ENCODE measurements at places on chromosomes 11 and 22. TPM values are rescaled to one million over a fixed set of nuclear protein-coding genes. Genes with fewer than 3 reads are reported as not detected.

The SLC22A12 gene
- not detected for total RNA-seq

The GRIA4 gene
- total RNA-seq: not detected

The NRIP3 gene
- 0.47 TPM for total RNA-seq

The BRSK2 gene
- total RNA-seq: not detected

The RCOR2 gene
- 0.55 TPM for total RNA-seq

The MS4A6E gene
- not detected for total RNA-seq

- H3K27me3 ChIP-seq: peaks cover 2% of the 10 kb centered on the region
- H3K4me3 ChIP-seq: no peak overlapping the region
- no peak for DNase-seq
- peaks cover 6% of the 10 kb centered on the region for H3K4me1 ChIP-seq
Measured at GRCh38 chr11:22688914-22689313, 22.5 kb downstream of the GAS2 start.

GRCh38 chr11:116073854-116074837 lies 569.9 kb upstream of the CADM1 start:
- H3K4me1 ChIP-seq: no peaks in the 10 kb centered on the region
- no peak overlapping the region for H3K27ac ChIP-seq
- H3K36me3 ChIP-seq: no peaks in the 10 kb centered on the region

GRCh38 chr11:126358763-126359160 lies 3.3 kb downstream of the ST3GAL4 start:
- DNase-seq: no peak
- no peak overlapping the region for H3K4me3 ChIP-seq
- peaks cover 6% of the 10 kb centered on the region for H3K36me3 ChIP-seq
- H3K4me1 ChIP-seq: peaks cover 21% of the 10 kb centered on the region

GRCh38 chr11:128621601-128622501 lies 34.5 kb upstream of the ETS1 start:
- H3K27ac ChIP-seq: no peak overlapping the region
- peaks cover 73% of the 10 kb centered on the region for H3K4me1 ChIP-seq
- DNase-seq: no peak
- no peak overlapping the region for H3K4me3 ChIP-seq

DNA sequence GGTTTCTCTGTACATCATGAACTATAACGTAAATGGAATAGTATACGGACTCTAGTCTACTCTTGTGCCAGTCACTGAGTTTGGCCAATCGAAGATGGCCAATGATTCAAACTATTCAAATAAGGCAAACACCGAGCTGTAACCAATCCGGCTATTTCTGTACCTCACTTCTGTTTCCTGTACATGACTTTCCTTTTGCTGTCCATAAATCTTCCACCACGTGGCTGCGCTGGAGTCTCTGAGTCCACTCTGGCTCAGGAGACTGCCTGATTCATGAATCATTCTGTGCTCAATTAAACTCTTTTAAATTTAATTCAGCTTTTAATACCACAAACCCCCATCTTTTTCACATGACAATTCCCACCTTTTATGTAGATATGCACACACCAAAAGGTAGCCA lies 1.5 kb upstream of the JAML start:
- peaks cover 14% of the 10 kb centered on the region for H3K4me1 ChIP-seq
- peaks cover 71% of the 10 kb centered on the region for H3K36me3 ChIP-seq
- no peak for DNase-seq
- H3K27me3 ChIP-seq: no peaks in the 10 kb centered on the region
- peak overlapping the region; percentile 65 for H3K4me3 ChIP-seq

GRCh38 chr11:126332221-126332711 lies 23.2 kb upstream of the ST3GAL4 start:
- peaks cover 21% of the 10 kb centered on the region for H3K36me3 ChIP-seq
- no peak overlapping the region for H3K4me3 ChIP-seq
- no peaks in the 10 kb centered on the region for H3K27me3 ChIP-seq
- DNase-seq: no peak
- H3K4me1 ChIP-seq: peaks cover 35% of the 10 kb centered on the region

DNA sequence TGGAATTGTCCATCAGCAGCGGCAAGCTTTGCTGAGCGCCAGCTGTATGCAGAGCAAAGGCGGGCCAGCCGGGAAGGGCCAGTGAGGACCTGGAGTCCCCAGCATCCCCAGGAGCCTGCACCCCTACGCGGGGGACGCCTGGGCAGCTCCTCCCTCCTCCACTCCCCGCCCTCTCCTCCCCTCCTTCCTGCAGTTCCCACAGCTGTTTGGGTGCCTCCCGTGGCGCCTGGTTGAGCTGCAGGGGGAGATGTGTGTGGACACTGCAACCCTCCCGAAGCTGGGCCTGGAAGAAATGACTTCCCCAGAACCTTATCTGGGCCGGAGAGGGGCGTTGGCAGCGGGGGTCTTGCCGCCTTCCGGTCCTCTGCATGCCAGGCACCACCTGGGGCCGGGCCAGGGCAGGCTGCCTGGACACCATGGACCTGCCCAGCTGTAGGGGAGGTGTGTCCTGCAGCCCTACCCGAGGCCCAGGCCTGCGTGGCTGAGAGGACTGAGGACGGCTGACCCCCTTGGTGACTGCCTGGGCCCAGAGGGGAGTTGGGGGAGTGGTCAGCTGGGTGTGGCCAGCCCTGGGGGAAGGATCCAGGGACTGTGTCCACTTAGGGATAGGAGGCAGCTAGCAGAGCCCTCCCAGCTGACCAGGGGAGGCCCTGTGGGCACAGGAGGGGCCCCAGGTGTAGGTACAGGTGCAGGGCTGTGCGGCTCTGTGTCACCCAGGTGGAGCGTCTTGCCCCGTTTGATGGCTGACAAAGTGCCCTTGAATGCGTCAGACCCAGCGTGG lies 16.8 kb upstream of the MUC6 start:
- peaks cover 2% of the 10 kb centered on the region for H3K4me1 ChIP-seq
- H3K27me3 ChIP-seq: no peaks in the 10 kb centered on the region
- H3K27ac ChIP-seq: no peak overlapping the region
- no peaks in the 10 kb centered on the region for H3K36me3 ChIP-seq

DNA sequence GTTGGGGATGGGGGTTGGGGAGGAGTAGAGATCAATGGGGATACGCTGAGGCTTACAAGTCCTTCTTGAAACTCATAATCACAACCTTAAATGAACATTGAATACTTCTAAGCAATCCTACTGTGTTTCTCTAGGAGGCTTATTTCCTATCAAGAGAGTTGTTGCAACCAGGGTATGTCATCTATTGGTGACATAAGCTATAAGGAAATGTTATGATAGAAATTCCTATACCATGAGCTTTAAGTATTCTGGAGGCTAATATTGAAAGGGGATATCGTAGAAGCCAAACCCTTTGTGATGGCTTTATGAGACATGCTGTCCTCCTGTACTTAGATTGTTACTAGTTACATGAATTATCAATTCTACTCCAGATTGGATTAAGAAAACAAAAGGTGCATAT lies 72.9 kb downstream of the DKK3 start:
- H3K27me3 ChIP-seq: no peaks in the 10 kb centered on the region
- H3K4me3 ChIP-seq: no peak overlapping the region
- peaks cover 44% of the 10 kb centered on the region for H3K36me3 ChIP-seq
- H3K27ac ChIP-seq: no peak overlapping the region
- no peaks in the 10 kb centered on the region for H3K4me1 ChIP-seq

DNA sequence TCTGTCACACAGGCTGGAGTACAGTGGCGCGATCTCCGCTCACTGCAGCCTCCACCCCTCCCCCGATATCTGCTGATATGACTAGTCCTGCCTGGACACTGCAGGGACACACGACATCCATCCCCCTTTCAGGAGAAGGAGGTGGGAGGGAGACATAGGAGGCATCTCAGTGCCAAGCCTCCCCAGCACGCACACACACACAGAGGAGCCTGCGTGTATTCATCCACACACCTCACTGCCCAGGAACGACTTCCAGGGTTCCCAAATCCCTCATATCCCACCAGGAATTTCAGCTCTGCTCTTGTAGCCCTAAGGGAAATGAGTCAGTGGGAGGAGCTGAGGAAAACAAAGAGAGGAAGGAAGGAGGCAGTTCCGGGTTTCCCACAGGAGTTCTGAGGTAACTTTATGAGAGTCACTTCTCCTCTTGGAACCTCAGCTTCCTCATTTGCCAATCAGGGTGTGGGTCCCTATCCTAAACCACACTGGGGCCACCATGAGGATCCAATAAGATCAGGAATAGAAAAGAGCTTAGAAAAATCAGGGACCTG lies 37.2 kb upstream of the ACER3 start:
- no peak for DNase-seq
- peaks cover 4% of the 10 kb centered on the region for H3K27me3 ChIP-seq
- H3K4me1 ChIP-seq: peaks cover 28% of the 10 kb centered on the region
- no peak overlapping the region for H3K27ac ChIP-seq
- peaks cover 3% of the 10 kb centered on the region for H3K36me3 ChIP-seq

DNA sequence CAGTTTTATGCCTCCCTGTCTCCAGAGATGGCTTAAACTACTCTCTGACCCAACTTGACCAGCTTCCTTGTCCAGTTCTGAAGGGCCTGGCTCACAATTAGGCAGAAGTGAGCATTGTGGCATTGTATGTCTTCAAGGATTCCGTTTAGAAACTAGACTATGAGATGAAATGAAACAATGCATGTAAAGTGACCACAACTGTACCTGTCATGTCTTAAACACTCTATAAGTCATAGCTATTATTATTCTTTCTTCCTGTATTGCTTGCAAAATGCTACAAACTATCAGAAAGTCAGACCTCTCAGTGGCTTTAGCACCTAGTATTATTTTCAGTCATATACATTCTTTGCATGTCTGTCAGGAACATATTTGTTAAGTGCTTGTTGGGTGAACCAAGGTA lies 127.9 kb upstream of the MTMR2 start:
- H3K27me3 ChIP-seq: no peaks in the 10 kb centered on the region
- H3K36me3 ChIP-seq: peaks cover 18% of the 10 kb centered on the region
- no peak overlapping the region for H3K4me3 ChIP-seq
- H3K4me1 ChIP-seq: peaks cover 38% of the 10 kb centered on the region
- H3K27ac ChIP-seq: no peak overlapping the region

- H3K27me3 ChIP-seq: peaks cover 4% of the 10 kb centered on the region
- no peak for DNase-seq
- no peak overlapping the region for H3K27ac ChIP-seq
- H3K4me1 ChIP-seq: peaks cover 6% of the 10 kb centered on the region
Measured at GRCh38 chr11:76918941-76919386, 58.2 kb downstream of the ACER3 start.

DNA sequence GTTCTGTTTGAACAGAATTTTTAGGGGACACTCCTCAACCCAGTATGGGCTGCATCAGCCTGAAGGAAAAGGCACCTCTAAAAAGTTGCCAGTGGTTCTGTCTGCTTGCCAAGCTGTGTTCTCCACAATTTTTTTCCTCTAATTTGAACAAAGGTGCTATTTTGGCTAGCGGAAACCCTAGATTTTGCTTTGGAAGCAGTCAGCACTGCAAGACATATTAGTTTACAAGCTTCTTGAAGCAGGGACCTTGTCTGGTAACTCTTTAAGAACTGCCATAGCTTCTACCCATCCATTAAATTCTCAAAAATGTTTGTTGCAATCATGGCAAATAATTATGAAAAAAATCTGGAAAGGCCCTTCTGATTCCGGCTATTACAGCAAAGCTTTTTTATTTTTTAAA lies 75.6 kb upstream of the HEPHL1 start:
- no peaks in the 10 kb centered on the region for H3K36me3 ChIP-seq
- no peak overlapping the region for H3K27ac ChIP-seq
- no peaks in the 10 kb centered on the region for H3K4me1 ChIP-seq

- no peak overlapping the region for H3K4me3 ChIP-seq
- peaks cover 19% of the 10 kb centered on the region for H3K27me3 ChIP-seq
- no peak overlapping the region for H3K27ac ChIP-seq
- H3K36me3 ChIP-seq: no peaks in the 10 kb centered on the region
- DNase-seq: no peak
Measured at GRCh38 chr22:43337385-43337784, 5.8 kb downstream of the SCUBE1 start.

- H3K36me3 ChIP-seq: no peaks in the 10 kb centered on the region
- H3K4me3 ChIP-seq: no peak overlapping the region
Measured at GRCh38 chr11:18802381-18803257, 11.0 kb upstream of the PTPN5 start.

GRCh38 chr22:40310081-40310767 lies 36.1 kb upstream of the ADSL start:
- no peak overlapping the region for H3K27ac ChIP-seq
- H3K4me3 ChIP-seq: no peak overlapping the region
- H3K27me3 ChIP-seq: no peaks in the 10 kb centered on the region
- H3K4me1 ChIP-seq: peaks cover 28% of the 10 kb centered on the region

DNA sequence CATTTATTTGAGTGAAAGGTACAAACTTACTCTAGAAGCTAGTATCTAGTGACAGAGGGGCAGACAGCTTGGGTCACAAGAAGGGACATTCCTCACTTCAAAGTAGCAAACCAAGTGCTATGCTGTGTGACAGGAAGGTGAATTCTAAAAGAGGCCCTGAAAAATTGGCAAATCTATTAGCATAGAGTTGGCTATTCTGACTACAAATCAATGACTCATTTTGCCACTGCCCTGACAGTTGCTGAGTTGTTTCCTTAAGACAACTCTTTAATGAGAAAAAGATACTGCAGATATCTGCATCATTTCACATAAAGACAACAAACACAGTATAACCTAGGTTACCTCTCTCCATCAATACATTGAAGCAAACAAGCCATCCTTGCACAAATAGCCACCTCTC lies 524.0 kb upstream of the LRRC4C start:
- H3K4me3 ChIP-seq: no peak overlapping the region
- DNase-seq: no peak
- no peaks in the 10 kb centered on the region for H3K27me3 ChIP-seq

- H3K27me3 ChIP-seq: no peaks in the 10 kb centered on the region
- H3K4me3 ChIP-seq: no peak overlapping the region
- DNase-seq: no peak
- peaks cover 10% of the 10 kb centered on the region for H3K36me3 ChIP-seq
- no peak overlapping the region for H3K27ac ChIP-seq
- no peaks in the 10 kb centered on the region for H3K4me1 ChIP-seq
Measured at GRCh38 chr11:17976651-17977050, 36.2 kb downstream of the SERGEF start.

DNA sequence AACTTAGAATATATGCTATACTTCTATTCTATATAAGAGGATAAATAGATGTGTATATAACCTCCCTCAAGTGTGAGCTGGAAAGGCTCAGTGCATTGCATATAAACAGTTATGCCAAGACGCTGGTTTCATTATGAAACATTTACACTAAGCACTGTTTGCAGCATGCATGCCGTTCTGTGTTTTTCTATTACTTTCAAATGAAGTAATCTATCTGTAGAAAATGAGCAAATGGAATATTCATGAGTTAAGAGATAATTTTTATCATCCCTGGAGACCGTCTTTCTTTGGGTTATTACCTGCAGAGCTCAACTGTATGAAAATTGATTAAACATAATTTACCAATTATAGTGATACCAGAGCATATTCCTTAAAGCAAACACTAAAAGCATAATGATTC lies 925.7 kb upstream of the CCDC90B start:
- H3K27ac ChIP-seq: no peak overlapping the region
- no peaks in the 10 kb centered on the region for H3K36me3 ChIP-seq
- H3K4me1 ChIP-seq: no peaks in the 10 kb centered on the region
- DNase-seq: no peak
- no peaks in the 10 kb centered on the region for H3K27me3 ChIP-seq

- no peaks in the 10 kb centered on the region for H3K36me3 ChIP-seq
- DNase-seq: no peak
- no peaks in the 10 kb centered on the region for H3K4me1 ChIP-seq
- no peaks in the 10 kb centered on the region for H3K27me3 ChIP-seq
- no peak overlapping the region for H3K4me3 ChIP-seq
- H3K27ac ChIP-seq: no peak overlapping the region
Measured at GRCh38 chr11:84061726-84062125, 775.6 kb upstream of the CCDC90B start.

- DNase-seq: no peak
- H3K36me3 ChIP-seq: peaks cover 34% of the 10 kb centered on the region
- peaks cover 12% of the 10 kb centered on the region for H3K4me1 ChIP-seq
- H3K27me3 ChIP-seq: no peaks in the 10 kb centered on the region
Measured at GRCh38 chr11:74168838-74169237, 2.0 kb downstream of the C2CD3 start.

- peaks cover 13% of the 10 kb centered on the region for H3K27me3 ChIP-seq
- peaks cover 24% of the 10 kb centered on the region for H3K36me3 ChIP-seq
- no peak for DNase-seq
- peak within 1 kb of the TSS; percentile 66 for H3K4me3 ChIP-seq
Measured at GRCh38 chr11:46381048-46381818, at the start of gene MDK. Gene MDK (plus strand): TSS chr11:46381669. CDS start chr11:46382058, 389 bp downstream.

Data from activated CD8-positive, alpha-beta T cell treated with anti-CD3 and anti-CD28 coated beads, Interleukin-2, amount 10 ng/mL, durations not matched to agents 7 days and 5 days (primary cell).